SHP77 (cell line): ENCODE measurements at places on chromosomes 12 and 14.

DNA sequence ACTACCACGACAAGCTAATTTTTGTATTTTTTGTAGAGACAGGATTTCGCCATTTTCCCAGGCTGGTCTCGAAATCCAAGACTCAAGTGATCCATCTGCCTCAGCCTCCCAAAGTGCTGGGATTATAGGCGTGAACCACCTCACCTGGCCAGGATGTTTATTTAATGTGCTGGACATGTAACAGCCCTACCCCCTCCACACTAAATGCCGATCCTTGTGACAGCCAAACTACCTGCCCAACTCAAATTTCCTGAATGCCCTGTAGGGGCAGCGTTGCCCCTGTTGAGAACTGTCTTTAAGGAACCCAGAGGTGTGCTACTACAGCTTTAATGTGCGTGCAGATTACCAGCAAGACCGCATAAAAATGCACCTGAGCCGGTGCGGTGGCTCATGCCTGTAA, 48.1 kb downstream of the KCNK13 start:
- DNase-seq = peak; percentile 13

GRCh38 chr14:95877633-95878032, 1.0 kb downstream of the TUNAR start:
- DNase-seq = no peak

- no peak for DNase-seq
Observed at GRCh38 chr12:57576613-57577160, 14.3 kb upstream of the PIP4K2C start.

DNA sequence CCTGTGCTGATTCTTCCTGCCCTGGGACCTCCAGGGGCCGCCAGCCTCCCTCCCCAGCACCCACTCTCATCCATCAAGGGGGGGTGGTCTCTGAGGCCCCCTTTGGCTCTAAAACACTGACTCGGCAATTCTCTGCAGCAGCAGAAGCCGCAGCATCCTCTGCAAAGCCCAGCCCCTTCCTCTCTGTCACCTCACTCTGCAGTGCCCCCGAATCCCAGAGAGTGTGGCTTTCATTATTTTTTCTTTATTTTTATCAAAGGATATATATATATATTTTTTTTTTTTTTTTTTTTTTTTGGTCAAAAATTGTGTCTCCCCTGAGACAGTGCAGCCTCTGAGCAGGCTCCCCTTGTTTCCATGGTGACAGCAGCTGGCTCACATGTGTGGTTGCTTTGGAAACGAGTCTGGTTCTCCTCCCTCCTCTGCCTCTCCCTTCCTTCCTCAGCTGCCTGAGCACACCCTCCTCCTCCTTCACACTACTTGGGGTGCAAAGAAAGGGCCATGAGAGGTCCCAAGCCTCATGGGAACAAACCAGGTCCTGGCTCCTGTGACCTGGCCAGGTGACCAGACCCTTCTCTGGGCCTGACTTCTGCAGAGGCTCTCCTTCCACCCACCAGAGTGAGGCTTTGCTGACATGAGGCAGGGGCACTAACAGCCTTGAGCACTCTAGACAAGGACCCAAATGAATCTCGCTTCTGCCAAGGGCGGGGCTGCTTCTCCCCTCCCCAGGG, 100.5 kb downstream of the LRRC74A start:
- DNase-seq = no peak

DNA sequence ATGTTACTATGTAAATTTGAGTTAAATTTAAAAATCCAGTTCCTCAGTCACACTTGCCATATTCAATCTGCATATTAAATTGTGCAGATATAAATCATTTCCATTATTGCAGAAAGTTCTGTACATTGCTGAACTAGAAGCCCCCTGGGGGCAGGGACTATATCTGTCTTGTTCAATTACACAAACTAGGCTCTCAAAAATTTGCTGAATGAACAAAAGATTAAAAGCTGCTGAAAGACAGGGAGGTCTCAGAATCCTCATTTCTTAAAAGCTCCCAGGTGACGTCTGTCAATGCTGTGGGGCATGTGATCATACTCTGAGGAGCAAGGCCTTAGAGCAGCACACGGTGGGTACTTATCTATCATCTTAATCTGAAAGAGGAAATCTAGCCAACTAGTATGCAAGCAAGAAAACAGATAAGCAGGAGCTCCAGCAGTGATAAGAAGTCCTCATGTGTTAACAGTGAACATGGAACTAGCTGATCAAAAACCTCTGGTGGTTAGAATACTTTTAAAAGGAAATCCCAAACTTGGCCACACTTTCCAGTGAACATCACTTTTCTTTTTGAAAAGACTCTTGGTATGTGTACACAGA, 60.5 kb downstream of the APPL2 start:
- no peak for DNase-seq
